Stimulated activated naive CD4-positive, alpha-beta T cell (primary cell): ENCODE measurements at places on chromosomes 13 and 19.

DNA sequence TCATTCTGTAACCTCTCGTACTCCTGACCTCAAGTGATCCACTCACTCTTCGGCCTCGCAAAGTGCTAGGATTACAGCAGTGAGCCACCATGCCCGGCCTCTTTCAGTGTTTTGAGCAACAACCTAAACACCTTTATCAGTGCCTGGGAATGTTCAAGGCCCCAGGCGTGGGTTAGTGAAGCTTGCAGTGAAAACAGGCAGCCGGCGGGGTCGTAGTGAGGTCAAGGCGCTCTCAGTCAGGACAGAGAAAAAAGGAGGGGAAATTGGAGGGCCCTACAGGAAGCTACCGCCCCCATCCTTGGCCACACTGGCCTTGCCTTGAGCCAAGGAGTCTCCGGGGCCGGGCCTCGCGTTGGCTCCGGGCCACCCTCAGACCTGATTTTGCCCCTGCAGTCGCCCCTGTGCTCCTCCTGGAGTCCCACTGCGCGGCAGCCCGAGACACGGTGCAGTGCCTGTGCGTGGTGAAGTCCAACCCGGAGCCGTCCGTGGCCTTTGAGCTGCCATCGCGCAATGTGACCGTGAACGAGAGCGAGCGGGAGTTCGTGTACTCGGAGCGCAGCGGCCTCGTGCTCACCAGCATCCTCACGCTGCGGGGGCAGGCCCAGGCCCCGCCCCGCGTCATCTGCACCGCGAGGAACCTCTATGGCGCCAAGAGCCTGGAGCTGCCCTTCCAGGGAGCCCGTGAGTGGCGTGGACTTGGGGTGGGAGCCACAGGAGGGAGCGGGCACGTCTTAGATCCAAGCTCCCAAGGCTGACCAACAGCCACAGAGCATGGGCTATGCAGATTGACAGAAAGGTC, 17.7 kb downstream of the MAG start:
- DNase-seq: no peak

GRCh38 chr13:40508127-40508526, 158.3 kb downstream of the FOXO1 start:
- no peak for DNase-seq

- no peak for DNase-seq
These were observed 553.1 kb downstream of the EFNB2 start for GRCh38 chr13:105982219-105982930.

DNA sequence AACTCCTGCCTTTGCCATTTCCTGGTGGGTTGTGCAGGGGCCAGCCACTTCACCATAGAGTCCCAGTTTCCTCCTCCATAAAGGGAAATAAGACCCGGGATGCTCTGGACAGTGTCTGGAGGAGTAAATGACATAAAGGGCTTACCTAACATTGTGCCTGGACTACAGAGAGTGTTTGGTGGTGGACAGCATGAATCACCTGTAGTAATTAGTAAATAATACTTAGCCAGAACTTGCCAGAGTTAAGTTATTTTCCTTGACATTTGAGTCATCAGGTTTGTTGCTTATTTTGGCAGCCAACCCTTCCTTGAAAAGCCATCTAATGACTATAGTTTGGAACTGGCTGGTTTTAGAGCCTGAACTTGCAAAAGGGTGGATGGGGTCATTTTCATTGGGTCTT, 159.2 kb downstream of the SLC7A1 start:
- no peak for DNase-seq

DNA sequence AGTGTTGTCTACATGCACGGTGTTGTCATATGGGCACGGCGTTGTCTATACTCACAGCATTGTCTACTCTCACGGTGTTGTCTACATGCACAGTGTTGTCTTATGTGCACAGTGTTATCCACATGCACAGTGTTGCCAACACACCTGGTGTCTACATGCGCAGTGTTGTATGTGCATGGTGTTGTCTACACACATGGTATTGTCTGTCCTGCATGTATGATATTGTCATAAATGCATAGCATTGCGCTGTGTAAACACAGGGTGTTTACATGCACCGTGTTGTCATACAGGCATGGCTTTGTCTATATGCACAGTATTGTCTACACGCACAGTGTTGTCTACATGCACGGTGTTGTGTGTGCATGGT, 6.8 kb downstream of the ADPRHL1 start:
- DNase-seq: no peak

GRCh38 chr13:23268441-23268840, 87.7 kb downstream of the SGCG start:
- DNase-seq: no peak

GRCh38 chr19:39246951-39247669, 1.5 kb downstream of the IFNL4 start:
- peak; percentile 7 for DNase-seq

- DNase-seq: no peak
These were observed 800.9 kb upstream of the ATXN8OS start for GRCh38 chr13:69306766-69307165.

DNA sequence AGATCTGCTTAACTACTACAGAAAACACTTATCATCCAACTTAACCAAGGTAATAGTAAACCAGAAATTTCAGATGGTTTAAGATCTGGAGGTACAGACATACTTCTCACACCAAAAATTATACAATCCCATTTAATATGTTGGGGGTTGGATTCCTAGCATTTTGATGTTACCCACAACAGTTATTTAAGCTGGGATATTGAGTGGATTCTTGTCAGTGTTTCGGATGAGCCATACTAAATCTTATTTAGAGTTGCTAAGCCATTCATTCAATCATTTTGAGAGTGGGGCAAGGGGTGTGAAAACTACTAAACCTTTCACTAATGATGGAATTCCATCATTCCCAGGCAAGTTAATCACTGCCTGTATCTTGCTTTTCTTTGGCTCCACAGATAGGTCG, 40.6 kb downstream of the KATNAL1 start:
- DNase-seq: no peak

GRCh38 chr13:41562083-41562482, 104.7 kb downstream of the RGCC start:
- DNase-seq: no peak

GRCh38 chr13:51364404-51365008, 25.0 kb downstream of the SERPINE3 start:
- no peak for DNase-seq

DNA sequence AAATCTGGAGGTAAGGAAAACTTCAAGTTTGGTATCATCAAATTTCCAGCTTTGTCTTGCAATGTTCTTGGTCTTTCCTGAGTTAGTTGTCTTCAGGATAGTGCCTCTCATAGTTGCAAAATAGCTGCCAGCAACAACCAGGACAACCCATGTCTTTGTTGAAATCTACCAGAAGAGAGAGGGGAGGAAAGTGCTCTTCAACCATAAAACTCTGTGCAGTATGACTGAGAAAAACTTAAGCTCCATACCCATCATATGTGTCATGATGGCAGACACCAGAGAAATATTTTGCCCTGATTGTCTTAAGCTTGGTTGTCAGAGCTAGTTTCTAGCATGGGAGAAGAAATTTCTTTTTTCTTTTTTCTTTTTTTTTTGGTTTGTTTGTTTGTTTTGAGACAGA, 103.3 kb downstream of the SPRY2 start:
- no peak for DNase-seq

DNA sequence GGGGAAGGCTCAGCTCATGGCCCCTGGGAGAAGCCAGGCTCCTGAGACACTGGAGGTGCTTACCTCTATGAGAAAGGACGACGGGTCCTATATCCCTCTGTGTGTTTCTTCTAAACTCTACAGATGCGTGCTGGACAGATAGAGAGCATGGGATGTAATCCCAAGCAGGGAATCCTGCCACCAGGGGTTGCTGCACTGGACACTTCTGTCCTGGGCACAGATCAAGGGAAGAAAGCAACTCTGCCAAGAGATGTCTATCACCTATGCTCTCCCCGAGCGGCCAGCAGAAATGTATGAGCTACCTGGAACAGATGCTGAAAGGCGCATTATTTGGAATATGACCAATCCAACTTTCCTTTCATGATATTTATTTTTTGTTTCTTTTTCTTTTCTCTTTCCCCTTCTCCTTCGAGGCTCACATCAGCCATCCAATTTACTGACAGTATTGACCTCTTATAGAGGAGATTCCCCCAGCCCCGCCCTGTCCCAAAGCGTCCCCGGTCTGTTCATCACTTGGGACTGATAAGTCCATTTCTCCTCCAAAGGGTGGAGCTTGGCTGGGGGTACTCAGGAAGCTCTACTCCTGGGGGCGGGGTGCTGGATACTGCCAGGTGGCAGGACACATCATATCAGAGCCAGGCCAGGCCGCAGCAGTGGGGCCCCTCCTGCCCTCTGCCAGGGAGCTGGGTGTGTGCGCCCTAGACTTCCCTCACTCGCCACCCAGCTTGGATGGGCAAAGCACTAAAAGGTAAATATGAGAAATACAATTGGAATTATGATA, 34.2 kb downstream of the TSHZ3 start:
- DNase-seq: no peak

- no peak for DNase-seq
These were observed 4.7 kb upstream of the ZNF428 start for GRCh38 chr19:43623889-43624670.

GRCh38 chr19:35332817-35333216, 3.8 kb downstream of the CD22 start:
- DNase-seq: no peak

GRCh38 chr19:29841559-29842367, 30.0 kb downstream of the CCNE1 start:
- no peak for DNase-seq

- DNase-seq: no peak
These were observed 1373.7 kb downstream of the PCDH9 start for GRCh38 chr13:65856431-65856830.

DNA sequence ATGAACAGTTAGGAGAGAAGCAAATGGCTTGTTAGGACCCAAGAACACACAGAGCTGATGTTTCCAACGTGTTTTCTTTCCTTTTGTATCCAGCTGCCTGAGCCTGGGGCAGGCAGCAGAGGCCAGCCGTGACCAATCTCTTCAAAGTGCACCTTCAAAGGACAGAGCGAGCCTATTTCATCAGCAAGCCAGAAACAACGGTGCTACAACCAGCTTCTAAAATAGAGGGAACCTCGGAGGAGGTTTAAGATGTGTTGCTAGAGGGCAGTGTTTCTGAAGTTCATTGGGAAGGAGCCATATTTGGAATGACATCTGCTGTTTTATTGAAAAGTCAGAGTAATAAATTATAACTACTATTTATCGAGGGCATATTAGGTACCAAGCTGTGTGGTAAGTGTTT, 56.2 kb upstream of the RFC3 start:
- DNase-seq: no peak
